ENCODE measurements at places on chromosomes 16 and 17.
A peak's percentile ranks its signal among the peaks of the same experiment; 100 is the strongest.

- no peak for DNase-seq
These were observed 2.3 kb downstream of the VTN start for GRCh38 chr17:28367641-28368305.

GRCh38 chr17:75561927-75562603, 25.5 kb upstream of the MYO15B start:
- no peak for DNase-seq

DNA sequence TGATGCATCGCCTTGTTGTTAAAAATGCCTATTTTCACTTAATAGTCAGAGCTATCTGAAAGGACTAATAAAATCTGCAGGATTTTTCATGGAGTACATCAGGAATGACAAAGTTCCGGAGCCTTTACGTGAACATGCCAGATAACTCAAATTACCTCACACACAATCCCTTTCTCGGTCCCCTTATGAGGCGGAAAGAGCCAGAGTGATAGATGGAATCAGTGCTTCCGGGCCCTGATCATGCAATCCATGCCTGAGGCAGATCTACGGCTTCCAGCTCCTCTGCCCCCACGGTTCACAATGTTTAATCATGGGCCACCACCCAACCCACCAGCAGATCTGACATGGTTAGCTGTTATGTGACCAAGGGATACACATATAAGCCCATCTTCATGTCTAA, 17.0 kb downstream of the VPS53 start:
- no peak for DNase-seq

GRCh38 chr17:39639043-39639442, 2.1 kb downstream of the STARD3 start:
- no peak for DNase-seq

DNA sequence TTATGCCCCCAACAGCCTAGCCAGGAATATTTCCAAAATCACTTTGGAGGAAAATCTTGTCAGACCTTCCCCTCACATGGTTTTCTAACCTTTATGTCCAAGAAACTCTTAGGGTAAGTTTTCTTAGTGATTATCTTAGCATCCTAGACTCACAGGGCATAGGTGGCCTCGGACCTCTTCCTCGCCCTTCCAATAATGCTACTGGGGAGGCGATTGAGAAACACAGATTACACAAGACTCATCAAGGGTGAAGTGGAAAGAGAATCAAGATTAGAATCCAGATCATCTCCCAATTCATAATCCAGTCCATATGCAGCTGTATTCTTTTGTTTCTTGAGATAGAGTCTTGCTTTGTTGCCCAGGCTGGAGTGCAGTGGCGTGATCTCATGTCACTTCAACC, 358.4 kb upstream of the CDH5 start:
- DNase-seq: no peak

DNA sequence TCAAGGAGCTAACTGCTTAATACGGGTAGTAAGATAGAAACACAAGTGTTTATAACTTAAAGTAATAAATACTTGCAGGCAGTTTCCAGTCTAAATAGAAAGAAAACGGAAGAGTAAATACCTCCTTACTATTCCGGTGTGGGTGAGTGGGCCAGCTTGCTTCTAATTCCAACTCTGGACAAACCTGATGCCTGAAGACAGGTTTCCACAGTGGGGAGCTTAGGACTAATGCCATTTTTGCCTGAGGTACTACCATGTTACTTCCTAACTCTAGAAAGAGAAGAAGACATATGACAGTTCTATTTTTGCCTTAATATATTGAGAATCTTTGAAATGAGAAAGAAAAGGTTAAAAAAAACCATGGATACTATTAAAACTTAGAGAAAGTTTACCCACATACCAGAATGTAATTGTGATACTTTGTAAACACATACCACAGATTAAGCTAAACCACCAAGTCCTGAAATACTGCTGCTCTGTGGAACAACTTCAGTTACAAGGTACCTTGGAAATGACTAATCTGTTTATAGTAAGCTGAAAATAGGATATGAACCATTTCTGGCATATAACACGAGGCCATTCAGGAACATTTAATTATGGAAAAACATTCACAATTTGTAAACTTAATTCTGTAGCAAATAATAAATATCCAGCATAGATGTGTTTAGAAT, 70.2 kb downstream of the ZZEF1 start:
- DNase-seq: no peak

DNA sequence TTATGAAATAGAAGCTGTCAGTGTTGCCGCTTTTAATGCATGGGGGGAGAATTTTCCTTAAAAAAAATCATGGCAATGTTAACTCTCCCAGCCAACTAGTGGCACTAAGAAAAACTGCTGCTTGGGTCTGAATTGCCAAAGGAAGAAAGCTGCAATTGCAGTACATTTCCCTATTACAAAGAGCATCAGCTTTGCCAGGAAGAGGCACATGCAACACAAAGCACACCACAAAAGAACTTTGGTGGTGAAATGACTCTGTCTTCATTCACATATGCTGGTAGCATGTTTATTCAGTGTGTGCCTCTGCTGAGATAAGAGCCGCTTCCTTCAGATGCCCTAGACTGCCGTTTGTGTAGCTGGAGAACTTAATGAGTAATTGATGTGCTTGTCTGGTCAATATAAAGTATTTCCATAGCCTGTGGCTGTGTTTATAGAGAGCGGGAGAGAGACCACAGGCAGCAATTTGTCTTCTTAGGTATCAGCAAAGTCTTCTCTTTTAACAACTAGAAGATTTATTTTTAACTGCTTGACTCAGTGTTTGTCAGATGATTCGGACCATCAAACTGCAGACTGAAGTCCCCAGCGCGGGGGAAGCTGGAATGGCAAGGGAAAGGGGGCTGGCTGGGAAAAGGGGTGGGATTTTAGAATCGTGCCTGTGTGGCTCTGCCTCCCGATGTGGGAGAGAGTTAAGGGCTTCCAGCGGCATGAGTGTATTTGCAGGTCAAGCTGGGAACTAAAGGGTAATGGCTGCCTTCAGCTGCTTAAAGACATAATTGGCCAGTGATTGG, 115.1 kb downstream of the MRTFB start:
- DNase-seq: no peak

- no peak for DNase-seq
These were observed 1.4 kb upstream of the CA7 start for GRCh38 chr16:66842765-66843164.

DNA sequence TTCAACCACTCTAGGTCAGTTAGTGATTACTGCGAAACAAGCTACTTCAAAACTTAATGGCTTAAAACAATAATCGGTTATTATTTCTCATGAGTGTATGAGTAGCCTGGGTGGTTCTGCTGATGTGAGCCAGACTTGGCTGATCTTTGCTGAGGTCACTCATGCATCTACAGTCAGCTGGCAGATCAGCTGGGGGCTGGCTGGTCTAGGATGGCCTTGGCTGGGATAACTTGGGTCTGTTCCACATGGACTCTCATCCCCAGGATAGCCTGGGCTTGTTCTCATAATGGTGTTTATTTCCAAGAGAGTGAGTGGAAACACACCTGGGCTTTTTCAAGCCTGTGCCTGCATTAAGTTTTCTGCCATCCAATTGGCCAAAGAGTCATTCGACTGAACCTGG, 13.0 kb downstream of the CCDC182 start:
- no peak for DNase-seq

DNA sequence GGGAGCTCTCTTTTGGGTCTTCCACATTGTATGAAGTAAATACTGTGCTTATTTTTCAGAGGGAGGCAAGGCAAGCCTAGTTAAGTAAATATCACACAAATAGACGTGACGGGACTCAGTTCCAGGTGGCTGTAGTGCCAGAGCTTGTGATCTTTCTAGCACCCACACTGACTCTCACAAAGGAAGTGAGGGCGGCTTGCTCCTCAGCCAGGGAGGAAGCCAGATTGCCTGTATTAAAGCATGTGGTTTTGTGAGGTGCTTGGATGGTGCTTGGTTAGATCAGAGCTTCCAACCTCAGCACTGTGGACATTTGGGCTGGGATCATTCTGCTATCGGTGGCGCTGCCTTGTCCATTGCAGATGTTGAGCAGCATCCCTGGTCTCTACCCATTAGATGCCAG, 80.1 kb downstream of the VAT1L start:
- no peak for DNase-seq

DNA sequence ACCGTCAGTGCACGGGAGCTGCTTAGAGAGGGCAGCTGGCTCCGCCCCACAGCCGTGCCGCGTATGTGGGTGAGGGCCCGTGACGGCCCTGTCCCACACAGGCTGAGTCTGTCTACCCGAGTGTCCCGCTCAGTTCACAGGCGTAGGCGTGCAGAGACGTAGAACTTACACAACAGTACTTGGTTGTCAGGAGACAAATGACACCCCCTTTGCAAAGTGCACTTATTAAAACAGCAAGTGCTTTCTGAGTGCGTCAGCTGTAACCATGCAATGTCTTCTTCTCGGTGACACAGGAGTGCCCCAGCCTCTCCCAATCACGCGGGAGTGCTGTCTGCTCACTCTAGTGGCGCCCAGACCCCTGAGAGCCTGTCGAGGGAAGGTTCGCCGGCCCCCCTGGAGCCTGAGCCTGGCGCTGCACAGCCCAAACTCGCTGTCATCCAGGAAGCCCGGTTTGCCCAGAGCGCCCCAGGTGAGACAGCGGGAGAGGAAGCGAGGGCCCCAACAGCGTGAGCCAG, 64.2 kb downstream of the FOXK2 start:
- no peak for DNase-seq

GRCh38 chr17:59620518-59621259, 994 bp downstream of the CLTC start:
- DNase-seq: peak; percentile 62

DNA sequence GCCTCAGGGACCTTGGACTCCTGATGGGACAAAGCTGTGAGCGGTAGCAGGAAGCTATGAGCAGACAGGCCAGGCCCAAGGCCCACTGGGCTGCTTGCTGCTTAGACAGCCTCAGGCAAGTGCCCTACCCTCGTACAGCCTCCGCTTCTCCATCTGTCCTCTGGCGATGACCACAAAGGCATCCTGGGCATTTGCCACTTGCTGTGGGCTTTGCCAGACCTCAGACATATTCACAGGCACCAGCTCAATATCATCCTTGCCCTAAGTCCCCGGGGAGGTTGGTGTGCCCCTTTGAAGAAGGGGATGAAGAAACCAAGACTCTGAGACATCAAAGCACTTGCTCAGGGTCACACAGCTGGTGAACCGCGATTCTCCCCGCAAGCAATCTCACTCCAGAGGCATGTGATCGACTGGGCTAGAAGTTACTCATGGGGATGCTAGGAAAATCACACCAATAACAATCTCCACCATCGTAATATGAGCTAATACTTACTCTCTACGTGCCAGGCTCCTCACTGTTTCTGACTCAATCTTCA, 21.7 kb downstream of the PPL start:
- no peak for DNase-seq

DNA sequence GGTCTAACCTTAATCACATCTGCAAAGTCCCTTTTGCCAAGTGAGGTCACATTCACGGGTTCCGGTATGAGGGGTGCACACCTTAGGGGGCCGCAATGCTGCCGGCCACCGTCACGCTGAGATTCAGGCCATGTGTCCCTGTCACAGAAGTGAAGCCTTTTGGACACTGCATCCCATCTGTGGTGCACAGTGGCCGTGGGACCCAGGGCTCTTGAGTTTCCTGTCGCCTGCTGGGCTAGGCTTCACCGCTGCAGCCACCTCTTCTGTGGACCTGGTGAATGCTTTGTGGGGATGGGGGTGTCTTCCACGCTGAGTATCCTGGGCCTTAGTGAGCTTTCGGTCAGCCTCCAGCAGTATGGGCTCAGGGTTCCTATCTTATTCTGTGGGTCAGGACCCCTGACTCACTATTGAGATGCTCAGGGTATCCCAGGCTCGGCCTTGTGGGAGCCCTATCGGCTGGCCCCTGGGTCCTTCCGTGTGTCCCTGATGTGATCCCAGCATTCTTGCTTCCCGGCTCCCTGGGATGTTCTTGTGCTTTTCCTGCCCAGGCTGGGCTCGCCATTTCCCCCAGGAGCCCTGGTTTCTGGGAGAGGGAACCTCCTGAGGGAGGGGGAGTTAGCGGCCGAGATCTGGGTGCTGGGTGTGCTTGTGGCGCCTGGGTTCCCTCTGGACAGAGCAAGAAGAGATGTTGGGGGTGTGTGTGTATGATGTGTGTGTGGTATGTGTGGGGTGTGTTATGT, 4.9 kb upstream of the SLC38A10 start:
- no peak for DNase-seq

GRCh38 chr17:74532115-74532514, 840 bp upstream of the CD300LB start:
- DNase-seq: peak; percentile 31

DNA sequence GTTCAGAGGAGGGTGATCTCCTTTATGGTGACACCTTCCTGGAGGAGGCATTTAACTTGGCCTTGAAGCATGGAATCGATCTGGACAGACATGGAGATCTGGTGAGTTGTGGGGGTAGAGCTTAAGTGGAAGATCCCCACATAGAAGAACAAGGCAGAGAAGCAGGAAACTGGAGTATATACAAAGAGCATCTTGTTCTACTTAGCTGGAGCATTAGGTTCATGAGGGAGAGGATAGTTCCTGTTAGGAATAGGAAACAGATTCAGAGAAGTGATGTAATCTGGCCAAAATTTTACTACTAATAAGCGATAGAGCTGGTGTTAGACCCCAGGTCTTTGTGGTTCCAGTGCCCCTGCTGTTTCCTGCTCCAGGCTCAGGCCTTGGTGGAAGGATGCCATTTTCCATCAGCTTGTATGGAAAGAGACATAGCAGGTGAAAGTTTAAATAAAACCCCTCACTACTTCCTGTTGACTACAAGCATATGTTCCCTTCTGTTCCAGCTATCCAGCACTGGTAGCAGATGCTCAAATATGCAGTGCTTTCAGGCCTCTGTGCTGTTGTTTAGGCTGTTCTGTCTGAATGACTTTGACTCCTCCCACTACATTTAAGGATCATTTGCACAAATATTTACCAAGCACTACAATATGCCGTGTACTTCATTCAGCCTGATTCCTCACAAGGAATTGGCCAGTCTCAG, 9.4 kb downstream of the RPAIN start:
- DNase-seq: no peak

DNA sequence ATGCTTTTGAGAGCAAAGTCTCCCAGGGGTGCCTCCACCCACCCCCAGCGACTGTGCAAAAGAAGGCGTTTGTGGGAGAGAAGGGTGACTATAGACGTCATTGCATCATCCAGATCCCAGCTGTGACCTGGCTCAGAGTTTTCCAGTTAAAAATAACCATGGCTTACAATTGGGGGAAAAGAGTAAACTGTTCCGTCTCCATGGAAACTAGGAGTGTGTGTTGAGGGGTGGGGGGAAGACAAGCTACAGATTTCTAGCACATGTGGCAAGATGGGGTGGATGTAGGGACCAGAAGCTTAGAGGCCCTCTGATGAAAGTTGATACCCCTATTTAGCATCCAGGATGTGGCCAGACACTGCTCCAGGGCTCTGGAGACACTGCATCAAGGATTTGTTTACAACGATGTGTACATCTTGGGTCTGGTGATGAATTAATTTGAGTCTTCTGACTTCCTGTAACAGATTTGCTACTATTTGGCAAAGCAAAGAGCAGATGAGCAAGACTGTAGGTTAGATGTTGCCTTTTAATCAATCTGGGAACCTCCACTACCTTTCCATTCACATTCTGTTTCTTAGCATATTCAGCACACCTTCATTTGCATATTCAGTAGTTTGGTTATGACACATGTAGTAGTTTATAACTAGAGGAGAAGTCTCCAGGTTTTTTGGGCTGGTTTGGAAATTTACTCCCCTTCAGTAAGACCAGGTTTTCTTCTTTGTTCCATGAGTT, 6.2 kb upstream of the DUSP14 start:
- no peak for DNase-seq

All from stimulated activated naive CD8-positive, alpha-beta T cell treated with anti-CD3 and anti-CD28 coated beads, Interleukin-15, Interleukin-2, amounts not matched to agents 100 U/mL and 50 U/mL, for 24 hours (primary cell).